Motor neuron (in vitro differentiated cells): ENCODE measurements at places on chromosomes 2 and 18. TPM values are rescaled to one million over a fixed set of nuclear protein-coding genes. Genes with fewer than 3 reads are reported as not detected.

Gene CD207
- 1.2 and 1.4 TPM in 2 replicates for total RNA-seq

DNA sequence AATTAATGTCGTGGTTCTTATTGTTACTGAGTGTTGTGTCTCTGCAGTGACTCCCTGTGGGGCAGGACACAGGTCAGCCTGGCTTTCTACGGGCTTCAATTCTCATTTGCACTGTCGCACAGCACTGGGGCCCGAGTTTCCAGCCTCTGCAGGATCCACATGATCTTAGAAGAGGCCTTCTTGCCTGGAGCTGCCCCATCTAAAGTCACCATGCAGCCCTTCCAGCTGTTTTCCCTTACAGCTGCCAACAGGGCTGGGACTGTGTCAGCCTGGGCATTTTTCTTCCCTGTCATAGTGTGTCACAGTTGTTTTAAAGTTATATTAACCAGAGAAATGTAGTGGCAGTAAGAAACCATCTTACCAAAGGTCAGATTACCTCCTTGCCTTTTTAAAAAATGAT is 27.0 kb downstream of the FHL2 start:
- ATAC-seq = peak; percentile 47

DNA sequence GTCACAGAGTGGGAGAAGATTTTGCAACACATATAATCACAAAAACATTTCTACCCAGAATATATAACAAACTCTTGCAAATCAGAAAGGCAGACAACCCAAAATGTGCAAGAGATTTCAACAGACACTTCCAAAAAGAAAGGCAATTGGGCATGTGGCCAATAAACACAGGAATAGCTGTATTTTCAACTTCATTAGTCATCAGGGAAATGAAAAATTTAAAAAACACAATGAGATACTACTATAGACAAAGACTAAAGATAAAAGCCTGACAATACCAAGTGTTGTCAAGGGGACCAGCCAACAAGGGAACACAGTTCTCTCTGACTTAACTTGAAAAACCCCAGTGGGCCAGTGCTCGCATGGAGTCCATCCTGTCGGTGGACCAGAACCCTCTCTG is 40.5 kb downstream of the MTHFD2 start:
- ATAC-seq = no peak

GRCh38 chr18:58572181-58572580 is 56.7 kb downstream of the ALPK2 start:
- peak; percentile 12 for ATAC-seq
